Stimulated activated CD4-positive, alpha-beta T cell treated with anti-CD3 and anti-CD28 coated beads, Interleukin-2, amount 100 ng/mL, for 24 hours (primary cell): ENCODE measurements at places on chromosomes 2 and 18.

DNA sequence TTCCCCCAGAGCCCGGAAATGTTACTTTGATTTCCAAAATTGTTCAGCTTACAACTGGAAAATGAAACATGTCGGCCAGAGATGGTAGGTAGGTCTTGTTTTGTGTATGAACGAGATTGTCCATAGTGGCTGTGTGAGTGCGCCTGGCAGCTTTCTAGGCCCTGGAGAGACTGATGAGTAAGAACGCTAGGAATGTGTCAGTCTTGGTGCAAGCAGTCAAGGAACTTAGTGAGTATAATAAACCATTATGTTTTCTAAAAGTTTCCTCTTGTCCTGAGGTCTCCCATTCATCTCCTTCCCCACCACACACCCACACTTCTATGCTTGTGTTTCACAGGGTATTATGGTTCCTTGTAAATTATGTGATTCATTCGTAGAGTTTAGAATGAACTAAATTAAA, 234.2 kb downstream of the CDH2 start:
- no peak for DNase-seq

- DNase-seq: no peak
Observed at GRCh38 chr2:29351916-29352591, 236.8 kb downstream of the CLIP4 start.

DNA sequence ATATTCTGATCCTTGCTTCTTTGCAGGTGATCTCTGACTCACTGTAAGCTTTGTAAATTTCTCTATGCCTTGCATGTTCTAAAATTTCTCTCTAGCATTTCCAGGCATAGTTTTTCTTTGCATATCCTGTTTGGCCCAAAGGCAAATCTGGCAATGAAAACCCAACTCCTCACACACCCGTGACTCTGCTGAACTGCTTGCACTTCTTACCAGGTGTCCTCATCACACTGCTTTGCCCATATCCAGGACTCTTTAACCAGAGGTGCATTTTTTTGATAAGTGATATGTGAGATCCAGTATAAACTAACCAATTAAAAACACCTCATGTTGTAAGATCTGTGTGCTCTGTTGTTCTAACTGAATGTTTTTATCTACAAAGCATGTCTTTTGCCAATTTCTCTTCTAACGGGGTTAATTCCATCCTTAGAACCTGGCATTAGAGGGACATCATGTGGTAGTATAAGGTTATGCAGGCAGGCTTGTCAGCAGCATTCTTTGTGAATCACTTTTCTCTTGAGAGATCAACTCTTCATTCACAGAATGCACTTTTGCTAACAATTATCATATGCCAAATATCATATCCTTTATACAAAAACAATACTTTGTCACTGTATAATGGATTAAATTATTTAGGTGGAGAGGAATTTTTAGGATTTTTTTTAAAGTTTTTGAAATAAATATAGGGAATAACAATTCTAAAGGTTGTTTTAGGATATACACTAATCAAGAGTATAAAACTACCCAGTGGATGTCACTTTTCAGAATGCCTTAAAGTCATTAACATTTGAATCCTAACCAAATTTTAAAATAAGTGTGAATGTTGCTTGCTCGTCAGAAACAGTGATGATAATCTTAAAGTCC, 20.8 kb upstream of the TMX3 start:
- DNase-seq: no peak

- DNase-seq: no peak
Observed at GRCh38 chr2:100527440-100528015, 35.3 kb upstream of the PDCL3 start.

GRCh38 chr2:2890901-2891300, 486.7 kb downstream of the EIPR1 start:
- DNase-seq: no peak

DNA sequence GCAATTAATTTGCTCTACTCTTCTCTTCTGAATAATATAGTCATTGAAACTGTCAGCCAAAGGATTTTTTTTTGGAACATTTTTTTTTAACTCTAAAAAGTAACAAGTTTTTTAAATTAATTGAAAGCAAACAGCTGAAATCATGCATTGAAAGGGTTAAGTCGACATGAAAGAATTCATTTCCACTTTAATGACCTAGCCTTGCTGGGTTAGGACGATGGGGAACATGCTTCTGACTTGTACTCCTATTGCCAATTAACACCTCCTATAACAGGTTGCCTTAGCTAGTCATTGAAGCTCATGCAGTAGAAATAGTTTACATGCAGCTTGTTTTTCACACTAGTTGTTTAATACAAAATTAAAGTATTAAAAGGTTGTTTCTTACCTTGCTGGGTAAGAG, 47.8 kb downstream of the PSMD14 start:
- no peak for DNase-seq

GRCh38 chr2:173231465-173231864, 123.2 kb upstream of the CDCA7 start:
- no peak for DNase-seq

GRCh38 chr2:168685600-168686451, 116.6 kb upstream of the NOSTRIN start:
- DNase-seq: no peak

DNA sequence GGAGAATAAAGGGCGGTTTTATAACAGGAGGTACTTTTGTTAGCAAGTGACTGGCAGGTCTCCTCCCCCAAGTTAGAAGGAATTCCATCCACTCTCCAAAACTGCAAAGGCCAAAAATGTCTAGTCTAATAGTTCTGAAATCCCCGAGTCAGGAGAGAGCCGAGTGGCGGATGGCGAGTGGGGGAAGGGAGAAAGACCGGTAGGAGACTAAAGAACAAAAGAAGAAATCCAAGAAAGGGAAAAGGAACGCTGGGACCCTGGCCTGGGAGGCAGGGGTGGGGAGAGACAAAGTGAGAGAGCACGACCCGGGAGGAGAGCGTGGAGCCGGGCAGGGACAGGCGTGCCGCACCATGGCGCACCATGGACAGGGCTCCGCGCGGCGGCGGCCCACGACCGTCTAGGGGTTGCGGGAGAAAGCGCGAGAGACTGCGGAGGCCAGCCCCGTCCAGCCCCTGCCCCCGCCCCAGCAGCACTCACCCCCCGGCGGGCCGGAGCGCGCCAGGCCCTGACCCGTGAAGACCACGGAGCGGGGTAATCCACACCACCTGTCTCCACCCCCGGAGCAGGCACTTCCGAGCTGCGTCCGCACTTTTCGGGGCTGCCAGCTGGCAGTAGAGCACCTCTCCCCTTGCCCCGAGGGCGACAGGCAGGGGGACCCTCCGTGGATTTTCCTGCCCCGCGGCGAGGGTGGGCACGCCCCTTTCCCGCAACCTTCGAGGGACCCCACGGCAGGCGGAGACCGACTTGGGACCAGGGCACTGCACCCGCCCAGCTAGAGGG, 1.6 kb downstream of the CDH2 start:
- no peak for DNase-seq

DNA sequence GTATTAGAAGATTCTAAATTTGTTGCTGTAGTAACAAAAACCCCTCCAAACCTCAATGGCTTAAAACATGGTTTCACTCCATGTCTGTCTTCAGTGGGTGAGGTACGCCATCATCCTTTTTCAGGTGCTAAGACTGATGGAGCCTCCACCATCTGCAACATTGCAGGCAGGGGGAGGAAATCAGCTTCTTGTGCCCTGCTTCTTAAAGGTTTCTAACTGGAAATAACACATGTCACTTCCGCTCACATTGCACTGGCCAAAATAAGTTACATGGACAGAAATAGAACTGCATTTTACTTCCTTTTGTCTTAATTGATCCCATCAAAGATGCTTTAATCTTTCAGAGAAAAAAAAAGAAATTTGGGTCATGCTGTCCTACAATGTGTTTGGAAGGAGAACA, 94.1 kb downstream of the GALNT3 start:
- no peak for DNase-seq

GRCh38 chr2:174158003-174158402, 90.3 kb downstream of the OLA1 start:
- DNase-seq: no peak

DNA sequence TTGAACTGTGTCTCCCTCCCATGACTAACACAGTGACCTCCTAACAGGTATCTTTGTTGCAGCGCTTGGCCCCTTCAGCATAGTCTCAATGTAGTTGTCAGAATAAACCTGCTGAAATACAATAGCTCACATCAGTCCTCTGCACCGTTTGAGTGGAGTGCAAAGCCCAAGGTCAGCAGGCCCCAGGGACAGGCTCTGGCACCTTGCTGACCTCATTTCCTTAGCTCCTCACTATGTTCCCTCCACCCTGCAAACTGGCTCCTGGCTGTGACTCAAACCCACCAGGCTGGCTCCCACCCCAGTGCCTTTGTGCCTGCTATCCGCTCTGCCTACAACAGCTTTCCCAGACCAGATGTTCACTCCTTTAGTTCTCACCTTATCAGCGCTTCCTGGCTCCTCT, 146.7 kb downstream of the LRATD1 start:
- no peak for DNase-seq

DNA sequence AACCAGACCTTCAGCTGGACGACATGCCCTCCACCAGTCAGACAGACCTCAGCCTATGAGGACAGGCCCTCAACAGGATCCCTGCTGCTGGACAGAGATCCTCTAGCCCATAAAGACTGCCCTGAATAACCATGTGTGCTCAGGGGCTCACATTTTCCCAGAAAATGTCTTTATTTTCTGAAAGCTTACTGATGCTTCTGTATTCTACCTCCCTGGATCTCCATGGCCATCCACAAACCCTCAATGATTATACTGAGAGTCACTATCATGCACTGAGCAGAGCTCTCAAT, 1.8 kb upstream of the PTPN18 start:
- no peak for DNase-seq

DNA sequence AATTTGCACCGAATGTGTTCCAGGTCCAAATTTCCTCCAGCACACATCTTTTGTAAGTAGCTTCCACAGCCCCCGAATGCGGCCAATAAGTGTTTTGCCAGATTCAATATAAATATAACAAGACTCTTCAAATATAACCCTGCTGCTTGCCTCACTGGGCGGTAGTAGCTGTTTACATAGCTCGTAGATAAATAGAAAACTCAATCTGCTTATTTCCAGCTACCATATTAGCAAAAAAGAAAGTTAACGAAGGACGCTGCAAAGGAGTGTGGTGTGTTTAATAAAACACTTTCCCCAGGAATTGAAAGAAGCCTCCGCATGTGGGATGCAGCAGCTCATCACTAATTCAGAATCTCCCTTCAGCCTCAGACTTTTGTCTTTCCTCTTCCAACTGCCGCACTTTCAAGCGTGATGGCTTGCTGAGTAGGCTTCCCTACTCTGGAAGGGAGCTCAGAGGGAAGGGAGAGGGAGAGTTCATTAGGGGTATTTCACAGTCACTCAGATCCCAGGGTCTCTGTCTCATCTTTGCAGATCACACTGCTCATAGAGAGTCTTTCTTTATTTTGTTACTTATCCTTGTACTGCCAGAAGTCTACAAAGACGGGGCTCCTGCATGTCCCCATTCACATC, 367.0 kb downstream of the RND3 start:
- DNase-seq: no peak

- DNase-seq: no peak
Observed at GRCh38 chr2:80651435-80651834, 346.9 kb upstream of the LRRTM1 start.

- DNase-seq: no peak
Observed at GRCh38 chr2:54551123-54551756, 95.1 kb downstream of the SPTBN1 start.

DNA sequence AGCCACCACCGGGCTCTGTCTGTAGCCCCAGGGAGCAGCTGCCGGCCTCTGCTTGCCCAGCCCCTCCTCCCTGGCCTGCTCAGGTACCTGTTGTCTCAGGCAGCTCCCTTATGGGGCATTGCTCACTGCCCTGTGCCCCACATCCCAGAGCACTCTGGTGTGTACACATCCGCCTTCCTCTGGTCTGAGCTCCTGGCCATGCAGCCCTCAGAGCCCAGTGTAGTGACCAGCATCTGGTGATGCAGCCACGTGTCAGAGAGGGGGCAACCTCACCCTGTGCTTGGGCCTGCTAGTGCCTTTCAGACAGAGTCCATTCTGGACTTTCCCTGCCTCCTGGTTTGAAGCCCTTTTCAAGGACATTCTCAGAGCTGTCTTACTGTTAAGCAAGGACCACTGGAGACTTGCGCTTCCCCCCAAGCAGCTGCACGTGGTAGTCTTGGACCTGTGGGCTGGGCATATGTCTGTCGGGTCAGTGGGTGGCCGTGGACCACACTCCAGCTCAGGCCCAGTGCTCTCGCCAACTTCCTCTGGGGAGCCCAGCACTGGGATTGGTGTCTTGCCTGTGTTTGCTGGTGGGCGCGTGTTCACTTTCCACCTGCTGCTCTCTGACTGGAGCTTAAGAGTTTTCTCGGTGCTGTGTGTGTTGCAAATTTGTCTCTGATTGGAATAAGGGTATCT, 30.7 kb downstream of the DGKD start:
- no peak for DNase-seq

DNA sequence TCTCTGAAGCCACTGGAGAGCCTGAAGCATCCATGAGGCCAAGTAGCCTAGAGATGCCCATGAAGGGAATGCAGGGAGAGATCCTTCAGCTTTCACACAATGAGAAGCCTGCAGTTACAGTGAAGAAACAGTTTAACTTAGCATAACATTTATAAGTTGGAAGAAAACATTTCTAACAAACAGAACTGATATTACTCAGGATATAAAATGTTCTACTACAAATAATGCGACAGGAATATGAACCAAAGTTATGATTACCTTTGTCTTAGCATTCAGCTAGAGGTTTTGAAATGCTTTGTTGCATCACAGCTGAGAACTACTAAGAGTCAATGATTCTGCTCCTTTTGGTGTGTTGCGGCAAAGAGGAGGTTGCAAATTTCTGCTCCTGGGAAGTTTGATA, 6.9 kb upstream of the KYNU start:
- no peak for DNase-seq

DNA sequence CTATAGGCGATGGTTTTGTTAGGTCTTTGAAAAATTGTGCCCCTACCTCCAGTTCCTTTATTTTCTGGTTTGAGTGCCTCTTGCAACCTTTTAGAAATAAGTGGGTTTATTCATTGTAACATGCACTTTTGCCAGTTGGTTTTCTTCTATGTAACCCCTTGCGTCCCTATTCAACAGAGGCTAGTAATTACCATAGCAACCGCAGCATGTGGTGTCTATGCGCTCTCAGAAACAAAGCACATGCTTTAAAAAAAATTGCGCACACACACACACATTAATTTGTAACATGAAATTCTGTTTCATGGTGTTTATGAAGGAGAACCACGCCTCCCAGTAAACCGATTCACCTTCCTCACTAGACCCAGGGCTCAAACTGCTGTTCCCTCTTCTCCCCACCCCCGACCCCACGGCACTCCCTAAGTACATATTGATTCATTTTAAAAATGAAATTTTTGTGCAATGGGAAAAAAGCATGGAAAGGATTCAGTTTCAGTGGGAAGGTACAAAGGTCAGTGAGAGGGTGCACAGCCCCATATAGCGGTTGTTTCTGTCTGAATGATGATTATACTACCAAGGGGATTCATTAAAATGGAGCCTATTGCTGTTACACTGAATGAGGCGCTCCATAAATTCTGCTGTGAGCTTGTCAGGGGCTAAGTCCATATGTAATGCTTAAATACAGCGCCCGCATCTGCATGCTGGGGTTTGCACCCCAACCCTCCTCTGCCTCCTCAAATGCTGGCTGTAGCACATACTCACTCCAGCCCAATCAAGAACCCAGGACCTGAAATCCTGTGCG, 206.9 kb downstream of the ICOS start:
- no peak for DNase-seq
